Activated CD4-positive, CD25-positive, alpha-beta regulatory T cell treated with anti-CD3 and anti-CD28 coated beads, Interleukin-2, amount 50 U/mL, for 72 hours (primary cell): ENCODE measurements at places on chromosomes 12 and 14.

- no peak for DNase-seq
Observed at GRCh38 chr14:61925043-61925442, 162.8 kb downstream of the SNAPC1 start.

DNA sequence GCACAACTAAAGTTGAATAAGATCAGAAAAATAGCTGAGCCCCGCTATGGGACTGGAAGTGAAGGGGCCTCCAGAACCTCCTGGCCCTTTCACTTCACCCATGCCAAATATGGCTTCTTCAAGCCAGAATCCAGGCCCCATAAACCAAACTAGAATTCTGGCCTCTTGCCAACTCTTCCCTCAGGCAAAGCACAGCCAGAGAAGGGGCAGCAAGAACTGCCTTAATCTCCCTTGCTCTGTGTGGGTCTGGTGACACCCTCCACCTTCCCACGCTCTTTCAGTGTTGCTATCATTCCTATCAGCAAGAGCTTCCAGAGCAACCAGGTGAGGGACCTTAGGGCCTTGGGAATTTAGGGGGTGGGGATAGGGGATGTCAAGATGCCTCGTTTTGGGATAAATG lies 3.1 kb upstream of the PNMA1 start:
- DNase-seq = no peak

- no peak for DNase-seq
Observed at GRCh38 chr14:51333901-51334521, 94.0 kb downstream of the TMX1 start.

DNA sequence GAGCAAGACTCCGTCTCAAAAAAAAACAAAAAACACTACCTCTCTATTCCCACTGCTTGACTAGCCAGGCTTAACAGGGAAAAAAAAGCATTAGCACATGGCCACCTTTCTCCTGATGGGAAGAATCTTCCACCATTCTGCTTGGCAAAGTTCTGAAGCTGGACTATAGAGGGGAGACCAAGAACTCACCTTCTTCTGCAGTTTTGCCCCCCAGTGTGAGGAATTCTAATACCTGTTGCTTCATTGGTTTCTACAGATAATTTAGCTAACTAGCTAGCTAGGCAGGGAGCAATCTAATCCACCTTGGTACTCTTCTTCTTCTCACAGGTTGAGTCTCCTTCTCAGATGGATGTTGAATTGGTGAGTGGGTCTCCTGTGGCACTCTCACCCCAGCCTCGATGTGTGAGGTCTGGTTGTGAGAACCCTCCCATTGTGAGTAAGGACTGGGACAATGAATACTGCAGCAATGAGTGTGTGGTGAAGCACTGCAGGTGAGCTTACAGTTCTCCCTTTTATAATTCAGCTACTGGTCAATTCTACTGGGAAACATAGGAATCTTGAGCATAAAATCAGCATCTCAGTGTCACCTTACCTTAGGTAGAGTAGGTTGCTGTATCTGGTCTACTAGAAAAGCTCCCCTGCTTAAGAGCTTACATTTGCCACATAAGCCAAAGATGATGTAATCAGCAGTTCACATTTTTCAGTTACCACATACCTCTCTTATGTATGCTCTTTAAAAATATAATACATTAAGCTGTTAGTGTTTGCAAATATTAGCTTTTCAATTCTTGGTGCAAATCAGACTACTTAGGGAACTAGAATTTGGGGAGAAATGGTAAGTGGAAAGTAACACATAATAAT lies 16.0 kb downstream of the METTL3 start:
- DNase-seq = no peak

GRCh38 chr14:24334431-24335291 lies at the start of gene ADCY4:
Gene ADCY4 (minus strand): TSS chr14:24335071. CDS start chr14:24334652, 419 bp downstream.
- no peak for DNase-seq

- no peak for DNase-seq
Observed at GRCh38 chr12:19525274-19525673, 86.0 kb downstream of the AEBP2 start.

- no peak for DNase-seq
Observed at GRCh38 chr14:99313234-99313633, 41.2 kb upstream of the BCL11B start.

GRCh38 chr12:44314007-44314500 lies 478.2 kb downstream of the TMEM117 start:
- DNase-seq = no peak

GRCh38 chr14:61456720-61457119 lies 135.3 kb downstream of the PRKCH start:
- peak; percentile 79 for DNase-seq

GRCh38 chr12:129145381-129145780 lies 292.1 kb downstream of the GLT1D1 start:
- DNase-seq = no peak

- DNase-seq = no peak
Observed at GRCh38 chr14:66121859-66122258, 364.3 kb upstream of the CCDC196 start.

- DNase-seq = no peak
Observed at GRCh38 chr12:107094183-107094448, 767 bp upstream of the CRY1 start.

GRCh38 chr12:9372202-9372601 lies 164.0 kb upstream of the PZP start:
- no peak for DNase-seq

DNA sequence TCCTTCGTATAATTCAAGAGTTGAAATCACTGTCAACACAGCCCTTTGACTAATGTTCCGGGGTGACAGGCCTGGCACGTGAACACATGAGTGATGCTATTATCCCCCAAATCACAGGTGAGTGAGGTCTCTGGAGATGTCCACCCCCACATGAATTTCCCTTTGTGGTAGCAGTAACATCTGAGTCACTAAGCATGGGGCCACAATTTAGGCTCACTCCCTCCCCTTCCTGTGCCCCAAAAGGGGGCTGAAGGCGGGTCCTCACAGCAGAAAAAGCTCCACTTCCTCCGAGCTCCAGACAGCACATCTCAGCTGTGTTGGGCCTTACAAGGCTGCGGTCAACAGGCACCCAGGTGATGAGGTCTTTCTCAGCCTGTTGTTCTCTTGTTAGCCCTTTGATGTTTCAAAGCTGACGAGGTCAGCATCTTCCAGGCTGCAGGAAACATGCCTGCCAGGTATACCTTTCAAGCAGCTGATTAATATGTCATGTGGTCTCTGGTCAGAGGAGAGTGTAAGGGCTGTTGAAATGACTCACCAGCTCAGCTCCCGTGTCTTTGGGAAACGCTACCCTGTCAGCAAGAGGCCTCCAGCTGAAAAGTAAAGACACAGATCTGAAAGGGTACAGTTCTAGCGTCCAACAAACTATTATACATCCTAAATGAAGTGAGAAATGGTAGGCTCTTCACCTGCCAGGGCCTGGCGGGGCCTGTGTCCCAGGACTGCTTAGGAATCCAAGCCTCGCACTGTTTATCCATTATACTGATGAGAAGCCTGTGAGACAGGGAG lies 107.3 kb downstream of the ZFP36L1 start:
- DNase-seq = peak; percentile 75

DNA sequence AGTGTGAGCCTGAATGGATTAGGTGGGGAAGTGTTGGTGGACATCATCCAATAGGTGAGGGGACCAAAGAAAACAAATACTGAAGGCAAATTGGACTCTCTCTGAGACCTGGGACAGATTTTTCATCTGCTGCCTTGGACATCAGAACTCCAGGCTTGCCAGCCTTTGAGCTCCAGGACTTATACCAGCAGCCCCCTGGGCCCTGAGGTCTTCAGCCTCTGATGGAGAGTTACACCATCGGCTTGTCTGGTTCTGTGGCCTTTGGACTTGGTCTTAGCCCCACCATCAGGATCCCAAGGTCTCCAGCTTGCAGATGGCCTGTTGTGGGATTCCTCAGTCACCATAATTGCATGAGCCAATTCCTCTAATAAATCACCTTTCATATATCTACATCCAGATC lies 80.8 kb upstream of the SLC8A3 start:
- DNase-seq = no peak

- DNase-seq = no peak
Observed at GRCh38 chr12:5305886-5306545, 125.9 kb upstream of the NTF3 start.

GRCh38 chr14:89368490-89369477 lies 48.2 kb downstream of the FOXN3 start:
- no peak for DNase-seq

DNA sequence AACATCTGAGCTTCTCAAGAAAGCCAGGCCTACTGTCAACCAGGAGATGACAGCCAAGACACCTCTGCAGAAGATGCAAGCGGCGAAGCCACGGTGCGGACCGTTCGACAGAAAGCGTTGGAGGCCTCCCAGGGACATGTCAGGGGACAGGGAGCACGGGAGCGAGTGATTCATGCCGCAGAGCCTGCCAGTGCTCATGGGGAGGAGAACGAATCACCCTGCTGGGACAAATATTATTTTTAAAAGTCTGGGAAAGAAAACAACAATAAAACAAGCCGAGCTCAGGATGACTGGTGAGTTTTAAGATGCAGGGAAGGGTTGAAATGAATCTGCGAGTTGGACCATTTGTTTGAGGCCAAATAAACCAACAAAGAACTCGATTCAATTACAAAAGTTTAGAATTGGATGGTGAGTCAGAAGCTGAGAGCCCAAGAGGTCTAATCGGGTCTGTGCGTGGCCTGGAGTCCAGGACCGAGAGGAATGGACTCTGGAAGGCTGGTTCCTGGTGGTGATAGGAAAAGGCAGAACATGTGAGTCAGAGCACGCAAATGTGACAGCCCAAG lies 91.0 kb downstream of the RBM19 start:
- no peak for DNase-seq

DNA sequence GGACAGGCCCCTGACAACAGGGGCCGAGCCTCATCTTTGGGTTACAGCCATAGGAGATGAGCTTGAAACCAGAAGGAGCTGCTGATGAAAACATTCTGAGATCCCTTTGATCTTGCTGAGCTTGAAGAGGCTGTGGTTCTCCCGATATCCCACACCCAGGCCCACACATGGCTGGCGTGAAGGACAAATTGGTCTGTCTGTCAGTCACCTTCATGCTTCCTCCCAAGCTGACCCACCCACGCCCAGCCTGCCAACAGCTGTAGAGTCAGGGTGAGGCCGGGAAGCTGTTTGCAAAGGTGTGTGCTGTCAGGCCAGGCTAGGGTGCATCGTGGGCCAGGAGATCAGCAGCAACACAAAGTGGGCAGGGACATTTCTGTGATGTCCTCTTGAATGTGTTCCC lies 43.2 kb downstream of the FZD10 start:
- DNase-seq = no peak

- no peak for DNase-seq
Observed at GRCh38 chr14:42095155-42095554, 488.5 kb downstream of the LRFN5 start.

- no peak for DNase-seq
Observed at GRCh38 chr12:120214626-120215356, 13.9 kb upstream of the RPLP0 start.

DNA sequence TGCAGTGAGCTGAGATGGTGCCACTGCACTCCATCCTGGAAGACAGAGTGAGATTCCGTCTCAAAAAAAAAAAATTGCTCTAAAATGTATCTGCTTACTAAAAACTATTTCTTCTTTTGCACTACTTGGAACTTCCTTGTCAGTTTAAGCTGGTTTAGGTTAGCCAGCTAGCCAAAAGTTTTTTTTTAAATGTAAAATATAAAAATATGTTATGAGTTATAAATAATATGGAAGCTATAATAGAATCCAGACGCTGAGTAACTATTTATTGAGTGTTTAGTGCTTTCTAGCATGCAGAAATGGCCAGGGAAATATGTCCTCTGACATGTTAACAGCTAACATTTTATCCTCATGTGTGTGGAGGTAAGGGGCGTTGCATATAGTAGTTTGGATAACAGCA lies 85.6 kb downstream of the PLEKHA5 start:
- no peak for DNase-seq

DNA sequence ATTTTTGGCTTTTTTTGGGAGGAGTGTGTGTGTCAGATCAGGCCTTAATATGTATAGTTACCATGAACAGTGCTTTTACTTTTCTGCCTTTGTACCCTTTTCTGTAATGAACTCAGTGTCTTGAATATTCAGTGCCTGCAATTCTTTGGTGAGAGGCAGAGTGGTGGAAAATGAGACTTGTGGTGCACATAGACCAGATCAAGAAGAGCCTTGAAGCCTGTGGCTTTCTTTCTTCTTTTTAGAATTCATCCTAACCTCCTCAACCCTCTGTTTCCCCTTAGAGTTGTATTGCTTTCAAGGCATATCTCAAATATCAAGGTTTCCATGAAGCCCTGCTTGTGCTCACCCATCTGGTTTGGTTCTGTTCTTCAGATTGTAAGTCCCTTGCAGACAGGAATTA lies 2.6 kb downstream of the YLPM1 start:
- no peak for DNase-seq

GRCh38 chr12:89877671-89878070 lies 169.0 kb upstream of the ATP2B1 start:
- DNase-seq = no peak

DNA sequence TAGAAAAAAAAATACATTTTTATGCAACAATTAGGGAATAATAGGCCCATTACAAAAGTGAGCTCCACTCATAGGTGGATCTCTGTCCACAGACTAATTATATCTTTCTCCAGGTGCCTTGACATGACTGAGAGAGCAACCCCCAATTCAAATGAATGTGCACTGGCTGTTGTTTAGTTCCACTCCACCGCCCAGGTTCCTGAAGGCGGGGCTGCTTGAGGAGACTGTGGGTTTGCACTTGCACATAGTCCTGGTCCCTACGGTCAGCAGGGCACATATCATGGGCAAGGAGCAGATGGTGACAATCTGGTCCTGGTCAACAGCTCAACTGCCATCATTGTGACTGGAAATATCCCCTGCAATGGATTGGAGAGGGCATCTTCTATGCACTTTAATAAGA lies 195.6 kb upstream of the PWP1 start:
- DNase-seq = no peak

DNA sequence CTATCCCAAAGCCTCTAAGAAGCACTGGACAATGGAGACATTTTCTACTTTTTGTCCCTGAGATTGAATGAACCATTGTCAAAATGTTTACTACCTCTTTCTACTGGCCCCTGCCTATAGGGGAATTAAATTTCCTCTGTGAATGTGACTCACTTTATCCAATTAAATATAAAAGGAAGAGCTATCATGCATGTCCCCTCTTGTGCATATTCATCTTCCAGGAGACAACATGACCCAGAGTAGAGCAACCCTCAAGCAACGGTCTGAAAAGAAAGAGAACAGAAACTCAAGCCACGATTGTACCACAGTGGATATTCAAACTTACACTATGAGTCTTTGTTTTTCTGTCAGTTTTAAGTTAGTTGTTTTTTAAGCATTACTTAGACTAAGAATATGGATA lies 938.4 kb upstream of the ATXN7L3B start:
- no peak for DNase-seq

DNA sequence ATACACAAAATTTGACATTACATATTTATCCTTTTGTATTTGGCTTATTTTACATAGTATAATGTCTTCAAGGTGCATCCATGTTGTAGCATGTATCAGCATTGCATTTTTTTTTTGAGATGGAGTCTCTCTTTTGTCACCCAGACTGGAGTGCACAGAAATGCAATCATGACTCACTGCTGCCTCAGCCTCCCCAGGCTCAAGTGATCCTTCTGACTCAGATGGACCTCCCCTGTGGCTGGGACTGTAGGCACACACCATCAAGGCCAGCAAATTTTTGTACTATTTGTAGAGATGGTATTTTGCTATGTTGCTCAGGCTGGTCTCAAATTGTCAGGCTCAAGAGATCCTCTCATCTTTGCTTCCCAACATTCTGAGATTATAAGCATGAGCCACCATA lies 214.4 kb upstream of the ALG10B start:
- no peak for DNase-seq

GRCh38 chr12:11894890-11895289 lies 175.8 kb upstream of the BCL2L14 start:
- DNase-seq = no peak

GRCh38 chr12:72228424-72228823 lies 43.7 kb upstream of the TRHDE start:
- no peak for DNase-seq
